A172 (cell line): ENCODE measurements at places on chromosomes 16 and 17. TPM values are rescaled to one million over a fixed set of nuclear protein-coding genes. Genes with fewer than 3 reads are reported as not detected.

The C17orf78 gene
- total RNA-seq, result not detected in 2 replicates

GRCh38 chr17:31216031-31216751 is 80.8 kb downstream of the OMG start:
- peak; percentile 51 for DNase-seq

- DNase-seq, result no peak
Measured at GRCh38 chr16:73306901-73307413, 259.0 kb upstream of the ZFHX3 start.

DNA sequence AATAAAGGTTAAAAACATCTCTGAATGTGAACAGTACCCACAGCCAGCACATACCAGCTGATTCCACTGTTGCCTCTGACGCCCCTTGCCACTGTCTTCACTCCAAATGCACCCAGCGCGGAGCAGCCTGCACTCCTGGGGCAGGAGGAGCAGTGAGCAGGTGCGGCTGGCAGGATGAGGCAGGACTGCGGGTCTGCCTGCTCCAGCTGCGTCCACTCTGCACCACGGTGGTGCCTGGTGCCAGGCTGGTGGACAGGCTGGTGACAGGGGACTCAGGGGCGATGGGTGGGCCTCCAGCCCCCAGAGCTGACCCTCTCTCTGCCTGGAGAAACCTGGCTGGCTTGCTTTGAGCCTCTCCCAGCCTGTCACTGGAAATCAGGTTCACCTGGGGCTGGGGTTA is 9.4 kb downstream of the RAB40B start:
- no peak for DNase-seq
